Kidney epithelial cell (primary cell): ENCODE measurements at places on chromosomes 16 and 17. TPM values are rescaled to one million over a fixed set of nuclear protein-coding genes. Genes with fewer than 3 reads are reported as not detected.

Gene CCL7
- total RNA-seq = not detected in 2 replicates

Gene KCTD19
- total RNA-seq = 0.08 and 0.21 TPM in 2 replicates

Gene ABI3
- 0.41 and 0.42 TPM in 2 replicates for total RNA-seq

Gene GPS2
- 73.5 and 76.0 TPM in 2 replicates for total RNA-seq

Gene MPP2
- total RNA-seq = 2.7 and 3.0 TPM in 2 replicates

DNA sequence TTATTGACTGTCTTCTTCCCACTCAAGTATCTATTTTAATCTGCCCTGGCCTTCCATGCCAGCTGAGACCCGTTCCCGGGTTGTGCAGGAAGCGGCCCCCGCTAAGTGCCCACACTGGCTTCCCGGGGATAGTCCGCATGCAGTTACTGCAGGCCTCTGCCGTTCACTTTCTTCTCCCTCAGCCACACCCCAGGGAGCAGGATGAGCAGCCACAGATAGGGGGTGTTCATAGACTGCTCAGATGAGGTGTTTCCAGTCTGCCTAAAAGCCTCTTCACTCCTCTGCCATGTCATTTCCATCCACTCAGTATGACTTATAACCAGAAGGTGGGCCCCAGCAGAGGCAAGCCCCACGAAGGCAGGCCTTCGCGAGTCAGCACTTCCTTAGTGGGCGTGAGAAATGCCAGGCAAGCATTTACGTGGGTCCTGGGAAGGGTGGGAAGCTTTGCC, 7.7 kb downstream of the MED9 start:
- DNase-seq = no peak

GRCh38 chr17:82435103-82435502, 15.4 kb downstream of the CYBC1 start:
- no peak for DNase-seq

- no peak for DNase-seq
Observed at GRCh38 chr17:50222922-50223321, 21.5 kb upstream of the COL1A1 start.

DNA sequence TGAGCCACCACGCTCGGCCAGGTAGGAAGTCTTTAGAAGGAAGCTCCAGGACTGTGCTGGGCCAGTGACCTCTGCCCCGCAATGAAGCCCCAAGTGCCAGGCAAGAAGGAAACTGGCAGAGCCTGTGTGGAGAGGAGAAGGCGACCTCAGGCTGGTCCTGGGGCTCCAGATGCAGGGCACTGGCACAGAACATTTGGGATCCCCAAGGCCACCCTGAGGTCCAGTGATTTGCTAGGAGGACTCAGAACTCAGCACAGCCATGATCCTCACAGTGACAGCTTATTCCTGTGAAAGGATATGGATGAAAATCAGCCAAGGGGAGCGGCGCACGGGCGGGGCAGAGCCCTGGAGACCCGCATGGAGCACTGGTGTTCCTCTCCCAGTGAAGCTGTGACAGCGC, 24.1 kb downstream of the MGAT5B start:
- no peak for DNase-seq

GRCh38 chr16:62602790-62603189, 566.6 kb upstream of the CDH8 start:
- DNase-seq = no peak

- no peak for DNase-seq
Observed at GRCh38 chr16:70399381-70399780, 39.5 kb downstream of the ST3GAL2 start.

- no peak for DNase-seq
Observed at GRCh38 chr16:79834720-79835119, 234.2 kb upstream of the MAF start.

DNA sequence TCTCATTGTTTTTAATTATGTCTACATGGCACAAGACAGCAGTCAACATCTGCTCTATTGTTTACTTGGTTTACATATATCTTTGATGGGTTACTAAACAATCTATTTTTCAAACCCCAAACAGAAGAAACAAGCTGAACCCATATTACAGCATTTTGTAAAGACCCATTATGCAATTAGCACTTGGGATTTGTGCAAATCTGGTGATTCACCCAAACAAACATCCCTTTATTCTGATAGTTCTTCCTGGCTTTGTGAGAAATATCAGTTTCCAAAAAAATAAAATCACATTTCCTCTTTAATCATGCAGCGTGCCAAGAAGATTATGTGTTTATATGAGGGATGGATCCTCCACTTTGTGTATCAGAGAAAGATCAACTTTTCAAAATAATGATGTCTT, 16.8 kb upstream of the RBFOX1 start:
- DNase-seq = no peak

- DNase-seq = no peak
Observed at GRCh38 chr16:12548270-12548983, 255.3 kb downstream of the CPPED1 start.

- DNase-seq = no peak
Observed at GRCh38 chr17:16374146-16374938, 6.5 kb upstream of the UBB start.

GRCh38 chr17:36813357-36813756, 123.9 kb upstream of the LHX1 start:
- DNase-seq = no peak

DNA sequence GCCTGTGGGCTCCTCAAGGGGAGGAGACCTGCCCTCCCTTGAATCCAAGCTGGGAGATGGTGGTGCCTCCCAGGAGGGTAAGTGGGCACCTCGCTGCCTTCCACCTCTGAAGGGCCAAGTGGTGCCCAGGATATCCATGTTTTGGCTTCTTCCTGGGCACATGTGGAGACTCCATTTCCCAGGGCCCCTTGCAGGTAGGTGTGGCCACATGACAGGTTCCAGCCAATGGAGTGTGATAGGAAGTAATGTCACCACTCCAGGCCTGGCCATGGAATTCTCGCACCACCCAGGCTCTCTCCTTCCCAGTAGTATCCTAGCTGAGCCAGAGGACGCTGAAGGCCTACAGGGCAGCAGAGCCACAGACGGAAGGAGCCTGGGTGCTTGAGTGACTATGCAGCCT, 17.6 kb upstream of the PEMT start:
- no peak for DNase-seq

GRCh38 chr16:51150888-51151320, at the start of gene SALL1:
SALL1 (minus strand) TSS chr16:51151270; CDS start chr16:51151241, 29 bp downstream.
- DNase-seq = no peak

- no peak for DNase-seq
Observed at GRCh38 chr17:63963123-63963522, 9.6 kb downstream of the SCN4A start.

DNA sequence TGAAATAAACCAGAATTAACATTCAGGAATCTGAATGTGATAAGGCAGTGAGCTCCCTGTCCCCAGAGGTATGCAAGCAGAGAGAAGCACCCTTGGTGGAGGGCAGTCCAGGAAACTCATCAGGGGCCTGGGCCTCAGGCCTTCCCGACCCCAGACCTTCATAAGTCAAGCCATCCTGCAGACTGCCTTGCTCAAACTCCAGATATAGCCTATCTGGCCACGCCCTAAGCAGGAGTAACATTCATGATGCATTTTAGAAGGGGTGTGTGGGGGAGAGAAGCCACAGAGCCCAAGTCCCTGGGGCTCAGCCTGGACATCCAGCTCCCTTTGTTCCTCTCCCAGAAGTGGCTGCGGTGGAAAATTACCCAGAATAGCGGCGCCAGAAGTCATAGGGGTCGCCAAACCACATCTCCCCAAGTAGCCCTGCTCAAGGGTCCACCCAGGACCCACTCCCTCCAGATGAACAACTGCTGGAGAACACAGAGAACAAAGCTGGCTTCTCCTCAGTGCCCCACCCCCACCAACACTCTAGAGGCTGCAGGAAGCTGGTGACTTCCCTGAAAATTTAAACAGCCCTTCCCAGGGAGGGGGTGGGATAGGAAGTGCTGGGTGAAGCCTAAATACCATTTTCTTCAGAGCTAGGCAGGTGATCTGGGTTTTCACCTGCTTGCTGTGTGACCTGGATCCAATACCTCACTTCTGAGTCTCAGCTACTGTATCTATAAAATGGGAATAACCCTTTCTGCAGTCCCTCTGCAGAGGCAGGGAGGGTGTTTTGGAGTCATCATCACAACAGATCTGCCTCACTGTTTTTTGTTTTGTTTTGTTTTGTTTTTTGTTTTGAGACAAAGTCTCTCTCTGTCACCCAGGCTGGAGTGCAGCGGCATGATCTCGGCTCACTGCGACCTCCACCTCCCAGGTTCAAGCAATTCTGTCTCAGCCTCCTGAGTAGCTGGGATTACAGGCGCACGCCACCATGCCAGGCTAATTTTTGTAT, 1.5 kb upstream of the SREBF1 start:
- no peak for DNase-seq
